ENCODE measurements at places on chromosomes 3 and 15.

DNA sequence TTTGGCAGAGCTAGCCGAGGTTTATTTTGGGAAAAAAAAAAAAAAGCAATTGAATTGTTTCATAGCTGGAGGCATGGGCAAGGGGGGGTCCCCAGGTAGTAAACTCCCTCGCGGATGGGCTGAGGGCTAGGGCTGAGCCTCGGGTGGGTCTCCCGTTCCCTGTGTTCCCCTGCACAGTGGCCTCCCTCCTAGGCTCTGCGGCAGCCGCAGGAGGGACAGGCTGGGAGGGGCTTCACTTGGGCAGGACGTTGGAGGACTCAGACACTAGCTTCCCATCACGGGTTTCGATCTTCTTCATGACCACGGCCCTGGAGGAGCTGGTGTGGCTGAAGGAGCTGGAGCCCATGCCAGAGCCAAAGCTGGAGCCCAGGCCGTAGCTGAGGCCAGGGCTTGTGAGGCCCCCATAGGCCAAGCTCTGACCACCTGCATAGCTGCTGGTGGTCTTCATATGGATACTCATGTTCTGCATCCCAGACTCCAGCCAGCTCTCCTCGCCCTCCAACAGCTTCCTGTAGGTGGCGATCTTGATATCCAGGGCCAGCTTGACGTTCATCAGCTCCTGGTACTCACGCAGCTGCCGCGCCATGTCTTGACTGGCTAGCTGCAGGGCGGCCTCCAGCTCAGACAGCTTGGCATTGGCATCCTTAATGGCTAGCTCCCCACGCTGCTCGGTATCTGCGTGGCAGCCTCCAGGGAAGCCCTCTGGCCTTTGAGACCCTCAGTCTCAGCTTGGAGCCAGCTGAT lies 64.0 kb upstream of the CDAN1 start:
- peak; percentile 6 for DNase-seq

DNA sequence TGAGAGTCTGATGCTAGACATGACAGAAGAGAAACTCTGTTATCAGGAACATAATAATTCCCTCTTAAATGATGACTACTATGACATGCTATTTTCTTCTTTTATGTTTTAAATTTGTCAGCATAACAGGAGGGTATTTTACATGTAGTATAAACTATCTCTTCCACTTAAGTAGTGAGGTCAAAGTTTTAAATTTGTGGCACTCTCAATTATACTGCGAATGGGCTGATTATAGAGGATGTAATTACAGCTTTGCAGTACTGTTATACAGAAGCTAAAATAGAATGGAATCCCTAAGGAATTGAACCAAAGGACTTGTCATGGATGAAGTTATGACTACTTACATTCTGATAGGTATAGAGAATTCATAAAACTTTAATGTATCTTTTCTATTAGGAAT lies 34.3 kb downstream of the CMSS1 start:
- DNase-seq: no peak

DNA sequence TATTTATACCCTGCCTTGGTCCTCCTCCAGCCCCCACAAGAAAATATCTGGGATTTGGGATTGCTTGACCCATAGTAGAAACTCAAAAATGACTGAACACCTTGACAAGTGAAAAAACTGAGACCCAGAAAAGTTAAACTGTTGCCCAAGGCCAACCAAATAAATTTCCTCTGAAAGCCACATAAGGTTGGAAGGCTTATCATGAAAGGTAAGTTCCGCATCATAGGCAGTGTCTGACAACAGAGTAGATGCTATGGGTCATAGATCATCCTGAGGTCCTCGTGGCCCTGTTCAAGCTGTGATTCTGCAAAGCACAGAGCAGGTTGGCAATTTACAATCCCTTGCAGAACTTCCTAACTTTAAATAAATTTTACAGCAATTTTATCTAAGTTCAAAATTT lies 140.8 kb upstream of the TSC22D2 start:
- no peak for DNase-seq

GRCh38 chr3:37736624-37737023 lies 125.1 kb upstream of the CTDSPL start:
- DNase-seq: no peak

GRCh38 chr15:69897471-69898237 lies 200.1 kb downstream of the TLE3 start:
- no peak for DNase-seq

DNA sequence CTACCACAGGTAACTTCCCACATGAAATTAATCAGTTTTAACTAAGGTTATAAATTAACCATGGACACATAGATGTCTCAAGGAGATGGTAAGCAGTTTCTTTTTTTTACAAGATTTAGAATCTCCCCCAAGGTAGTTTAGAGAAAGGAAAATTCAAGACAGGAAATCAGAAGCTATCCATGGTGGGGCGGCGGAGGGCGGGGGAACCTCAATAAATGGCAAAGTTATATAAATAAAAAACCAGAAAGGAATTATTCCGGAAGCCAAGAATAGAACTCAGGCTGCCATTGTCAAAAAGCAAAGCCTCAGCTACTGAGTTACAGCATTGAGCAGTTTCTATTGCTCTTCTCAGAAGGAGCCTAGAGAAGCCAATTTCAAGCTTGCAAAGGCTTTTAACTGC lies 172.1 kb upstream of the SMAD3 start:
- no peak for DNase-seq

DNA sequence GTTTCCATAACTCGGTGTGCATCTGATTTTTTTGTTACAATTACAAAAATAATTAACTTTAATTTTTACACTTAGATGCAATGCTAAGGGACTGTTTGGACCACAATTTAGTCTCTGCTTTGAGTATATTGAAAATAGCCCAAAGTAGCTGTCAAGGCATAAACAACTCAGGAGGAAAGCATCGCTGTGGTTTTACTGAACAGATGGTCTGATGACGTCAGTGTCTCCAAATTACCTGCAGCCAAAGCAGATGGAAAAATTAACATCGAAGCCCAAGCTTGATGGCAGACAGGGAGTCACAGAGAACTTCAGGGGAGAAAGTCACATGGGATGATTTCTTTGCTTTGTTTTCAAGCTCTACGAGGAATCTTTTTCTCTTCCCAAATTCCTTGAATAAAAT lies 83.1 kb upstream of the PLCL2 start:
- no peak for DNase-seq

- no peak for DNase-seq
Observed at GRCh38 chr3:141860086-141860669, 16.3 kb upstream of the ATP1B3 start.

DNA sequence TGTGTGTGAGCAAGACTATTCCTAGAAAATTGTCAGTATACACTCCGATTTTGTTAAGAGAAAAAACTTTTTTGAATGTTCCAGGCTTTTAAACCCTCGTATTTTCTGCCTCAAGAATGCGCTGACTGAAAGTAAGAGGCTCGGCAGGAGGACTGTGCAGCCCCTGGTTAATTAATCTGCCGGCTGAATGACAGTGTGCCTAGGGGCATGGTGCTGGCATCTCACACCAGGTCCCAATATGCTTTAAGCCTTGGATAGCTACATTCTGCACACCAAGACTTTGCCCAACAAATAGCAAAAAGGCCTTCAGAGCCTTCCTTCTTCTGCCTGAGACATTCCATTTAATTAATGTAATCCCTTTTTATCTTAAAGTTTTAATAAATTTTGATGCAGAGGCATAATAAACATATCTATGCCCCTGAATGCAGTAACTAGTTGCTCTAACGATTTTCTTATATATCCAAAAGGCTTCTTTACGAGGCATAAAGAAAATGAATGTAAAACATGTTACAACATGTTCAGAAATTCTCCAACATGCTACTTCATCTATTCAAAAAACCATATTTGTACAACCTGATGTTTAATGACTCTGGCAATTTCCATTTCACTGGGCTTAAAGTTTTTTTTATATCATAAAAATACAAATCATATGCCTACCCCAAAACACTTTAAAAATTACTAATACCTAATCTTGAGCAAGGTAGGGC lies 37.9 kb downstream of the DPH6 start:
- no peak for DNase-seq

- DNase-seq: no peak
Observed at GRCh38 chr15:100114100-100114499, 227.7 kb downstream of the ADAMTS17 start.

DNA sequence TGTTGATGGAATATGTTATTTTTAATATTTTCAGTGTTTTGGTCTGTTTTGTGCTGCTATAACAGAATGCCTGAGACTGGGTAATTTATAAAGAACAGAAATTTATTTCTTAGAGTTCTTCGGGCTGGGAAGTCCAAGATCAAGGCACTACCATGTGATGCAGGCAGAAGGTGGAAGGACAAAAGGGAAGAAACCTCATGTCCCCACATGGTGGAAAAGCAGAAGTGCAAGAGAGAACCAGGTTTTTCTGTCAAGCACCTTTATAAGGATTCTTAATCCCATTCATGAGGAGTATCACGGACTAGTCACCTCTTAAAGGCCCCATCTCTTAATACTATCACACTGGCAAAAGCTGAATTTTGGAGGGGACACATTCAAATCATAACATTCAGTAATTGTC lies 57.9 kb upstream of the EPHB3 start:
- DNase-seq: no peak

- no peak for DNase-seq
Observed at GRCh38 chr15:35680951-35681350, 135.0 kb upstream of the DPH6 start.

GRCh38 chr15:61083081-61083787 lies 145.9 kb downstream of the RORA start:
- DNase-seq: no peak

DNA sequence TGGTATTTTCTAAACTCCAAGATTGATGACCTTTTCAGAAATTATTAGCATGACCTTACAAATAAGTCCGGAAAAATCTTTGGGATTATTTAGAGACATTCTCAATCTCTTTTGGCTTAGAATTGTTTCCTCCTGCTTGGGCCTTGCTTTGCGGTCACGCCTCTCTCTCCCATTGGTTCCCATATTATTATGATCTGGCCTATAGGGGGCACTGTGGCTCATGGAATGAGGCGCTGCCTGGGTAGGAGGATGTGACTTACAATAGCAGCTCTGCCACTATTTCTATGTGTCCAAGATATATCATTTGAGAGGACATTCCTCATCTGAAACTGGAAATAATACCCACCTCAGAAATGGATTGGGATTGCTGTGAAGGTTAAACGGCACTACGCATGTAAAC lies 464.9 kb downstream of the MFSD1 start:
- DNase-seq: peak; percentile 18

GRCh38 chr15:88745696-88746095 lies 57.5 kb upstream of the ACAN start:
- DNase-seq: no peak

- no peak for DNase-seq
Observed at GRCh38 chr15:51812598-51812997, 16.9 kb upstream of the TMOD3 start.

GRCh38 chr3:96813134-96813819 lies 1.1 kb upstream of the EPHA6 start:
- peak; percentile 62 for DNase-seq

GRCh38 chr3:15460891-15461531 lies 33.6 kb downstream of the EAF1 start:
- no peak for DNase-seq

- no peak for DNase-seq
Observed at GRCh38 chr15:39776068-39776467, 6.6 kb downstream of the FSIP1 start.
